Neural progenitor cell (in vitro differentiated cells): ENCODE measurements at places on chromosomes 2 and 18. TPM values are rescaled to one million over a fixed set of nuclear protein-coding genes. Genes with fewer than 3 reads are reported as not detected.

GRCh38 chr2:236636261-236636660 lies 66.6 kb downstream of the ACKR3 start:
- no peaks in the 10 kb centered on the region for H3K4me1 ChIP-seq
- no peak overlapping the region for H3K27ac ChIP-seq
- DNase-seq: no peak
- no peaks in the 10 kb centered on the region for H3K36me3 ChIP-seq
- H3K27me3 ChIP-seq: no peaks in the 10 kb centered on the region

- no peak overlapping the region for H3K4me3 ChIP-seq
- H3K4me1 ChIP-seq: no peaks in the 10 kb centered on the region
- H3K36me3 ChIP-seq: no peaks in the 10 kb centered on the region
Observed at GRCh38 chr2:189370719-189371118, 70.6 kb upstream of the WDR75 start.

- H3K4me1 ChIP-seq: no peaks in the 10 kb centered on the region
- H3K4me3 ChIP-seq: no peak overlapping the region
- no peaks in the 10 kb centered on the region for H3K36me3 ChIP-seq
Observed at GRCh38 chr2:19866771-19867170, 35.0 kb downstream of the TTC32 start.

DNA sequence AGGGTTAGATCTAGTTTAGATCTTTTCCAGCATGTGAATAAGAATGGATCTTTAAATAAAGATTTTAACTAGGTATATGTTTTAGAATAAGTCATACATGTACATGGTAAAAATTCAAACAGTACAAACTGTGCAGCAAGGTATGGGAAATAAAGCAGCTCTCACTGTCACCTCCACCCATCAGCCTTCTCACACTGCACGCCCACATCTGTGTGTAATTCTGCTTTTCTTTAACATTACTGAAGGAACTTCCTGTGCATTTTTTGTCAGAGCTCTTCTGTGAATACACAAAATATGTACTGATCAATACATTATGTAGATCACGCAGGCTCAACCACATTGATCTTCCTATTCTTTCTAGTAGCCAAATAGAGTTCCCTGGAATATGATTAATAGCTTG lies 3.4 kb downstream of the CASP8 start:
- no peak for DNase-seq
- no peaks in the 10 kb centered on the region for H3K27me3 ChIP-seq
- no peak overlapping the region for H3K4me3 ChIP-seq

GRCh38 chr2:230356084-230356483 lies 29.1 kb downstream of the SP140L start:
- H3K36me3 ChIP-seq: no peaks in the 10 kb centered on the region
- no peak overlapping the region for H3K4me3 ChIP-seq
- H3K27me3 ChIP-seq: no peaks in the 10 kb centered on the region
- H3K4me1 ChIP-seq: no peaks in the 10 kb centered on the region
- DNase-seq: no peak

GRCh38 chr2:178128836-178129630 lies 16.8 kb downstream of the RBM45 start:
- DNase-seq: no peak
- H3K36me3 ChIP-seq: peaks cover 5% of the 10 kb centered on the region
- H3K4me3 ChIP-seq: no peak overlapping the region
- no peaks in the 10 kb centered on the region for H3K4me1 ChIP-seq

DNA sequence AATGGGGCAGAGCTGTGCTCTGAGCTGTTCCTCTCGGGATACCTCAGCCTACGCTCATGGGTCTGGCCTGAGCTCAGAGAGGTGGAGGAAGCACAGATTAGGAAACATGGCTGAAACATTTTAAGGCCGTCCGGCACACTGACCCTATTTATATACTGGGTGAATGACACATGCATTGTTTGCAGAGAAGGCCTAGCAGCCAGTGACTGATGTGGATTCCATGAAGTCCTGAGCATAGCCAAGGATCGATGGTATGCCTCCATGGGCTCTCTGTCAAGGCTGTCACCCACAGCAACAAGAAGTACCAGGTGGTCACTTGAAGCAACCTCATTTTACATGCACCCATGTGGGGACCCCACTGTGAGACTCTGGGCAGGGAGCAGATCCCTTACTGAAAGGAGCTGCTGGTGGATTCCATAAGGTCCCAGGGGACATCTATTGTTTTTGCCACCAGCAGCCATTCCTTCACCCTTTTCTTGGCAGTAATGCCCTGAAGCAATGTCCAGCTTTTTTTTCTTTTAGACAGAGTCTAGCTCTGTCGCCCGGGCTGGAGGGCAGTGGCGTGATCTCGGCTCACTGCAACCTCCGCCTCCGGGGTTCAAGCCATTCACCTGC lies 8.4 kb downstream of the PTMA start:
- H3K27ac ChIP-seq: no peak overlapping the region
- H3K4me3 ChIP-seq: no peak overlapping the region
- no peaks in the 10 kb centered on the region for H3K36me3 ChIP-seq
- H3K4me1 ChIP-seq: peaks cover 20% of the 10 kb centered on the region

DNA sequence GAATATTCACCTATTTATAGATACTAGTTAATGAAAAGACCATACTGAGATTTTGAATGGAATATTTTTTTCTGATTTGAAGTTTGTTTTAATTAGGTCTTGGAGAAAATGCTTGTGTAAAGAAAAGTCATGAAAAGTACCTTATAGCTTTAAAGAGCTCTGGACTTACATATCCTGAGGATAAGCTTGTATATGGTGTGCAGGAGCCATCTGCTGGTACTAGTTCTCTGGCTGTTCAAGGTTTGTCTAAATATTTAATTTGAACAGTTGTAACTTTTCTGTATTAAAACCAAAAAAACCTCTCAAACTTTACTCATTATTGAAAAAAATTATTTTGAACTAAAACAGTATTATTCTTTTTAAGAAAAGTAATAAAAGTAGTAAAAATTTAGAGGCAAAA lies 50.1 kb downstream of the UBR3 start:
- H3K4me1 ChIP-seq: no peaks in the 10 kb centered on the region
- no peak for DNase-seq
- H3K4me3 ChIP-seq: no peak overlapping the region
- H3K27ac ChIP-seq: no peak overlapping the region

- no peaks in the 10 kb centered on the region for H3K36me3 ChIP-seq
- H3K4me3 ChIP-seq: no peak overlapping the region
- peak; percentile 48 for DNase-seq
- H3K4me1 ChIP-seq: peaks cover 57% of the 10 kb centered on the region
- H3K27ac ChIP-seq: peak overlapping the region; percentile 91
- H3K27me3 ChIP-seq: peaks cover 18% of the 10 kb centered on the region
Observed at GRCh38 chr18:76499637-76500340, 4.7 kb upstream of the ZNF516 start.

- peaks cover 31% of the 10 kb centered on the region for H3K27me3 ChIP-seq
- H3K27ac ChIP-seq: no peak overlapping the region
- H3K4me1 ChIP-seq: peaks cover 26% of the 10 kb centered on the region
- peak overlapping the region; percentile 98 for H3K4me3 ChIP-seq
- DNase-seq: no peak
- H3K36me3 ChIP-seq: no peaks in the 10 kb centered on the region
Observed at GRCh38 chr2:109616184-109616583, 2.0 kb downstream of the SOWAHC start.

DNA sequence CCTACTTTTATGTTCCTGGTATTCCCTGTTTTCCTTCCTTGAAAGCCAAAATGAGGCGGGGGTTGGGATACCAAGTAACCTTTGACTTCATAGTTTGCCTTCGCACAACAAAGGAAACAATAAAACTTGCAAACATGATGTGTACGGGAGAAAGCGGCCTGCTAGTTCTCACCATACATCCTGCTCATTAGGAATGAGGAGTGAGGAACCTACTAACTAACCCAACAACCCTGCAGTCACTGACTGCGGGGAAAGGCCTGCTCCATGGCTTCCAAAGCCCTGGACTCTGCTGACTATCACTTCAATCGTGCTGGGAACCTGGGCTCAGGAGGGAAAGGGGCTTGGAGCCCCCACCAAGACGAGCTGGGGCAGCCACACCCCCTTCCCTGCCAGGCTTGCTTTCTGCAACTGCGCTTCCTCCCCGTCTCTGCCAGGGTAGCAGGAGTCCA lies 24.2 kb downstream of the RPL31 start:
- H3K36me3 ChIP-seq: no peaks in the 10 kb centered on the region
- H3K4me1 ChIP-seq: peaks cover 17% of the 10 kb centered on the region
- no peak overlapping the region for H3K4me3 ChIP-seq
- peak overlapping the region; percentile 70 for H3K27ac ChIP-seq

GRCh38 chr2:16055848-16056580 lies 115.7 kb downstream of the MYCN start:
- no peak overlapping the region for H3K4me3 ChIP-seq
- H3K4me1 ChIP-seq: peaks cover 3% of the 10 kb centered on the region
- H3K27me3 ChIP-seq: no peaks in the 10 kb centered on the region
- no peak overlapping the region for H3K27ac ChIP-seq

- H3K27ac ChIP-seq: no peak overlapping the region
- no peaks in the 10 kb centered on the region for H3K27me3 ChIP-seq
- H3K36me3 ChIP-seq: peaks cover 4% of the 10 kb centered on the region
Observed at GRCh38 chr2:174120346-174120745, 128.0 kb downstream of the OLA1 start.

GRCh38 chr18:44536619-44537018 lies 144.1 kb upstream of the SETBP1 start:
- no peak for DNase-seq
- H3K4me1 ChIP-seq: no peaks in the 10 kb centered on the region
- no peak overlapping the region for H3K4me3 ChIP-seq
- no peaks in the 10 kb centered on the region for H3K27me3 ChIP-seq

The IL1F10 gene
- total RNA-seq: not detected in 2 replicates

The RAB17 gene
- total RNA-seq: 0.43 TPM in 1 of 2 replicates, not detected in the other

The SERPINB13 gene
- total RNA-seq: not detected in 2 replicates

The TMEM17 gene
- 1.8 and 2.4 TPM in 2 replicates for total RNA-seq

The ZNF532 gene
- 121 and 137 TPM in 2 replicates for total RNA-seq

The ZNF385B gene
- total RNA-seq: 22.9 and 35.8 TPM in 2 replicates

The RNU2-63P gene
- total RNA-seq: not detected in 2 replicates

The AMER3 gene
- not detected in 2 replicates for total RNA-seq

The ARHGAP28 gene
- 19.1 and 25.7 TPM in 2 replicates for total RNA-seq

The MTLN gene
- 9.9 and 25.2 TPM in 2 replicates for total RNA-seq

The POLR1B gene
- 20.1 and 20.5 TPM in 2 replicates for total RNA-seq
